ENCODE measurements at places on chromosomes 3 and 15.

DNA sequence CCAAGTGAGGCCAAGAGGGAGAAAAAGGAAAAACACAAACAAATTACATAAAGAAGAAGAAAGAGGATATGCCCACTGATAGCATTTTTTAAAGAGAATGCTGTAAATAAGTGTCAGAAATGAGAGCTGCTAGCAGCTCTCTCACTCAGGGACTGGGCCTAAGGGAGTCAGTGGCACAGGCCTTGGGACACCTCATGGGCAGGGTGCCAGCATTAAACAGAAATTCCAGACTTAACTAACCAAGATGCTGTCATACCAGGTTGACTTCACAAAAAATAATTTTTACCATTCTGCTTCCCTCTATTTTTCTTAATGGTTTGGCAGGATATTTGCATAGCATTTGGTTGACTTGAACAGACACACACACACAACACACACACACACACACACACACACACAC lies 92.3 kb upstream of the ADAMTSL3 start:
- DNase-seq, result peak; percentile 57

- DNase-seq, result peak; percentile 76
Observed at GRCh38 chr3:19543212-19543841, 390.7 kb downstream of the EFHB start.

DNA sequence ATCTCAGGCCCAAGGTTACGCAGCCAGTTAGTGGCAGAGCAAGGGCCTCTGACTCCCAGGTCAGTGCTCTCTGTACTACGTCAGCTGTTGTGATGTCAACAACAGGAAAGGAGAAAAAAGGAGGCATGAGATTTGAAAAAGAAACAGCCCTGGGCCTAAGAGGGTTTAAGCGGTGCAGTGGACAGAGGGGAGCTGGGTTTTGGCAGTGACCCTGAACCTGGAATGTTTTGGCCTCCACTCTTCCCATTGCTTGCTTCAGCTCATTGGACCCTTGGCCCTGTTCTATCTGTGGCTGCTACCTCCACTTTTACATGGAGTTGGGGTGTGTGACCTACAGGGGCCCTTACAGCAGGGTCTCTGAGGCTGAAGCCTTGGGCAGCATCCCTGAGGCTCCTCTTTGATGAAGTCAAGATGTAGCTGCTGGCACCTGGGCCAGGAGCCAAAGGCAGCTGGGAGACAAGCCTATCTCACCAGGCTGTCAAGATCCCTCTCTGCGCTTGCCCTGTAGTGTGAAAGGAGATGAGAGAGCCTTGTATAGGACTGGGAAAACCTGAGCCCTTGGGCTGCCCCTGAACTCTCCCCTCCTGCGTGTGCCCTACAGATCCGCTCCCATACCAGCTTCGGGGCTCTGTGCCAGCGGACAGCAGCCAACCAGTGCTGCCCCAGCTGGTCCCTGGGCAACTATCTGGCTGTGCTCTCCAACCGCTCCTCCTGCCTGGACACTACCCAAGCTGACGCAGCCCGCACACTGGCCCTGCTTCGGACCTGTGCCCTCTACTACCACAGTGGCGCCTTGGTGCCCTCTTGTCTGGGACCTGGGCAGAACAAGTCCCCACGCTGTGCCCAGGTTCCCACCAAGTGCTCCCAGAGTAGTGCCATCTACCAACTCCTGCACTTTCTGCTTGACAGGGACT lies 8.7 kb downstream of the DISP2 start:
- peak; percentile 60 for DNase-seq

DNA sequence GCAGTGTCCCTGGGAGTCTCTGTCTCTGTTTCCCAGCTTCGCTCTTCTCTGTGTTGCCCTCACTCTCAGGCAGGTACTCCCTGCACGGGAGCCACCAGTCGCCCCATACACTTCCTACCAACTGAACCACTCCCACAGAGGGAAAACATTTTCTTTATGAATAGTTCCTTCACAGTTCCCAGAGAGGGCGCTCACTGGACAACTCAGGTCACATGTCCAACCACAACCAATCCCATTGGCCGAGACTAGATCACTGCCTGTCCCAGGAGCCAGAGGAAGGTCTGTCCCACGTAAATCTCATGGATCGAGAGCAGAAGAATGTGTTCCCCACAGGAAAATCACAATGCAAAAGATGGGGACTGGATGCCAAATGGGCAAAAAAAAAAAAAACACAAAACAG lies 26.1 kb downstream of the GRK7 start:
- DNase-seq, result no peak

DNA sequence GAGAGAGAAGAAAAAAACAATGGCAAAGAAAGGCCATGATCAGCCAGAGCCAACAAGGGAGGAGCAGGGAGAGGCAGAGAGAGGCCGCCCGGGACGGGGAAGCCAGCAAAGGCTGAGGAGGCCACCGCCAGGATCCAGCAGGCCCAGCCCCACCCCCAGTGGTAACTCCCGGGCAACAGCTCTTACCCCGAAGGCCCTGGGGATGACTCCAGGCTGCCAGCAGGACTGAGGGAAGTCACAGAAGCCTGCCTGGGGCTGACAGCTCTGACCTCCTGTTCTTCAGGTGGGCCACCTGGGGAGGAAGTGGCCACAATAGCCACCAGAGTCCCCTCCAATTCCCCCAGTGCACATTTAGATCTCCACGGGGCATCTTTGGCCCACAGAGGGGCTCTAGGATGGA lies 184.3 kb upstream of the LINGO1 start:
- no peak for DNase-seq

- no peak for DNase-seq
Observed at GRCh38 chr3:128368626-128369025, 98.1 kb downstream of the DNAJB8 start.

DNA sequence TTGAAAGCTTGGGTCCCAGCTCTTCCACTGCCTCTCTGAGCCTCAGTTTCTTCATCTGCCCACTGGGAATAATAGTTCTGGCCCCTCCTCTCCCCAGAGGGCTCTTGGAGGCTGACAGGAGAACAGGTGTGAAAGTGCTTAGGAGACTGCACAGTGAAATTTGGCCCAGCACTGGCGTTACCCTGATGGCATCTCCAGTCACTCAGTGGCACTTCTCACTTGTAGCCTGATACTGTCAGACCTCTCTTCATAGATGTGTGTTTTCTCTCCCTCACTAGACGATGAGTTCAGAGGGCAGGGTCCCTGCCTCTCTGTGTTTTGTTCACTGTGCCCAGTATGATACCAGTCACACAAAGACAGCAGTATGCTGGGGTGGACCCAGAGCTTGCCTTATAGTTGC lies 22.2 kb upstream of the IGDCC3 start:
- no peak for DNase-seq

DNA sequence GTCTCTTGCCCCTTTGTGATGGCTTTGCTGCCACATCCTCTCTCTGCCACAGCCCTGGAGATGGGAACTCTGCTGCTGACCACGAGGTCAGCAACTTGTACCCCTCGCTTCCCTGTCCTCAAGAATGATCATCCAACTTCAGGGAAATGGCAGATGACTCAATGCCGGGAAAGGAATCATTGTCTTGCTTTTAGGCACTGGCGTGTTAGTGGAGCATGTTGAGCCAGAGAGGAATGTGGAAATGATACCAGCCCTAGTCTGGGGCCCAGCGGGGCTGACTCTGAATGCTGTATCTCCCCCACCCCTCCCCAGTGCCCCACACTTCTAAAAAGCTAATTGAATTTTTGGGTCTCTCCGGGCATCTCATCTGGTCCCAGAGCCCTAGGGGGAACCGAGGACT lies 184.9 kb upstream of the BHLHE40 start:
- DNase-seq, result no peak

DNA sequence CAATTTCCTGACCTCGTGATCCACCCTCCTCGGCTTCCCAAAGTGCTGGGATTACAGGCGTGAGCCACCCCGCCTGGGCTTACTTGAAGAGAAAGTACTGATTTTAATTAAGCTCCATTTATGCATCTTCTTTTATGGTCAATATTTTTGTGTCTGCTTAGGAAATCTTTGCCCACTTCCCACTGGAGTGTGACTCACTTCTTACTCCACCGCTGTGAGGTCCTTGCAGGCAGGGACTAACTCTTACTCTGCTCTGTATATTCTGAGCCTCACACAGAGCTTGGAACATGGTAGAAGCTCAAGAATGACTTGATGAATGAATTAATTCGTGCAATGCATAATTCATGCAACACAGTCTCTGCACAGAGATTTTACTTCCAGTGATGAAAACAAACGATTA lies 2.9 kb upstream of the TM4SF19 start:
- DNase-seq, result no peak
